ENCODE measurements at places on chromosomes 3 and 15.

- no peak for DNase-seq
Observed at GRCh38 chr15:79615754-79616153, 183.6 kb downstream of the MINAR1 start.

DNA sequence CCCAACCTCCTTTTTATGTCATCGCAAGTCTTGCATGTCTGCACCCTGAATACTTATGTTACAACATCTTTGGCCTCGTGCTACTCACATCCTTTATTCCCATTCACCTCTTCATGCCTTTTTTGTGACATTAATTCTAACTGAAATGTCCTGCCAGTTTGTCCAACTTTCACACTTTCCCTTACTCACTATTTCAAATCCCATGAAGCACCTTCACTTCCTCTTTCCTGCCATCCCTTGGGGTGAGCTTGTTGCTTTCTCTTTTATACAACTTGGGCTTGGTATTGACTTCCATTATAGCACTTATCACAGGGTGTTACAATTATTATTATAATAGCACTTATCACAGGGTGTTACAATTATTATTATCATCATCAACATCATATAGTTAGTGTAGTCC, 496.3 kb downstream of the NLGN1 start:
- DNase-seq = no peak

- DNase-seq = no peak
Observed at GRCh38 chr3:155153242-155154186, 73.4 kb downstream of the MME start.

GRCh38 chr3:146501752-146502151, 32.4 kb upstream of the PLSCR2 start:
- DNase-seq = no peak

GRCh38 chr3:154979331-154979730, 100.8 kb upstream of the MME start:
- no peak for DNase-seq

DNA sequence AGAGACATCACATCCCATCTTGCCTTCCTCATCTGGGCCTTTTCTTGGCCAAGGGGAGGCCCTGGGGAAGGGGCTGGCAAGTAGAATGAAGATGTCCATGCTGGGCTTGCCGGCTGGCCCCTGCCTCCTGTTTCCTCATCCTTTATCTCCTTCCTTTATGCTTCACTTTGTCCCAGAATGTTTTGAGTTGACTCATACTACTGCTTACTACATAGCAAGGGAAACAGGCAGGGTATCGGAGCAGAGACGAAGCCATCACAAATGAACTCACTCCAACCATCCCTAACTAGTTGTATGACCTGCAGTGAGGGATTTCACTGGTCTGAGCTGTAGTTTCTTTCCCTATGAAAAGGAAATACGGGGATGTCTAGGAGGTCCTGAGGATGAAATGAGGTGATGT, 66.0 kb downstream of the CHDH start:
- DNase-seq = no peak

All from iPS-NIHi11 (cell line).